ENCODE measurements at places on chromosomes 6 and 20.

DNA sequence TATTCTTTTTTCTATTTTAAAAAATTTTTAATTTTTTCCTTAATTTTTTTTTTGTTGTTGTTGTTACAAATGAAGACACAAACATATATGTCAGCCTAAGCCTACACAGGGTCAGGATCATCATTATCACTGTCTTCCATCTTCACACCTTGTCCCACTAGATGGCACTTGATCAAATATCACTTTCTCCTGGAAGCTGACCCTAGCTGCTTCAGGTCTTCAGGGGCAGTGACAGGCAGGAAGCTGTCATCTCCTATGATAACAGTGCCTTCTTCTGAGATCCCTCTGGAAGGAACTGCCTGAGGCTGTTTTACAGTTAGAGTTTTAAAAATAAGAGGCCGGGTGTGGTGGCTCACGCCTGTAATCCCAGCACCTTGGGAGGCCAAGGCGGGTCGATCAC, 70.2 kb upstream of the EEF1E1 start:
- no peak for DNase-seq

- DNase-seq, result no peak
Measured at GRCh38 chr6:109739686-109740085, 48.6 kb downstream of the FIG4 start.

DNA sequence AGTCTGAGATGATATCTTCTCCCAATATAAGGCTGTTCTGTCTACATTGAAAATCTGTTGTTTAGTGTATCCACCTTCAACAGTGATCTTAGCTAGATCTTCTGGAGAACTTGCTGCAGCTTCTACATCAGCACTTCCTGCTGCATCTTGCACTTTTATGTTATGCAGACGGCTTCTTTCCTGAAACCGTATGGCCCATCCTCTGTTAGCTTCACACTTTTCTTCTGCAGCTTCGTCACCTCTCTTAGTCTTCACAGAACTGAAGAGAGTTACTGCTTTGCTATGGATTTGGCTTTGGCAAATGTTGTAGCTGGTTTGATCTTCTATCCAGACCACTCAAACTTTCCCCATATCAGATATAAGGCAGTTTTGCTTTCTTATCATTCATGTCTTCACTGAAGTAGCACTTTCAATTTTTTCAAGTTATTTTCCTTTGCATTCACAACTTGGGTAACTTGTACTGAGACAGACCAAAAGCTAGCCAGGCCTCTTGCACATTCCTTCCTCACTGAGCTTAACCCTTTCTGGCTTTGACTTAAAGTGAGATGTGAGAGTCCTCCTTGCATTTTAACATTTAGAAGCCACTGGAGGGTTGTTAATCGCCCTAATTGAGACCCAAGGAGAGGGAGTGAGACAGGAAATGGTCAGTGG, 110.1 kb downstream of the PREP start:
- DNase-seq, result no peak

GRCh38 chr20:57025666-57026224, 240.7 kb downstream of the BMP7 start:
- no peak for DNase-seq

DNA sequence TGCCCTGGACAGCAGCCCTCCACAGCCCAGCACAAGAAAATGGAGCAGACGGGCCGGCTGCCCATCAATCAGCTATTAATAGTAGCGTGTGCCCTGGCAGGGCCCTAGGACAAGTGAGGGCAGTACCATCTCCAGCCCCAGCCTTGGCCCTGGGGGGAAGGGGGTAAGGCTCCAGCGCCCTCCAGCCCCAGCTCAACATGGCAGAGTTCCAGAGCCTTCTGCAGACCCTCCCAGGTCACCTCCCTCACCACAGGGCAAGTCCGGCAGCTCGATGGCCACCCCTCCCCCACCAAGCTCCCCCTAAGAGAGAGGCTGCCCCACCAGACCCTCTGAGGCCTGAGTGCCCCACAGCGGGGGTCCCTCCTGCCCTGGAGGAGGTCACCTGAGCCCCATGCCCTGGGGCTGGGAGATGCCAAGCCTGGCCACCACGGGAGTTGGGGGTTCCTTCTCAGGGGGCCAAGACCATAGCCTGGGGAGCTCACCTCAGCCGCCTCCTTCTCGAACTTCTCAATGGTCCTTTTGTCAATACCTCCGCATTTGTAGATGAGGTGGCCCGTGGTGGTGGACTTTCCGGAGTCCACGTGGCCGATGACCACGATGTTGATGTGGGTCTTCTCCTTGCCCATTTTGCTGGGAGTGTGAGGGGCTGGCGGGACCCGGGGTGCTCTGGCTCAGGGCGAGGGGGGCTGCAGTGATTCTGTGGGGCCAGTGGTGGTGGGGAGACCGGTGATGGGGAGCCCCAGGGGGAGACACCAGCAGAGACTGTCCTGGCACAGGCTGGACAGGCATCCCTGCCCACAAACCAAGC, 1.5 kb downstream of the EEF1A2 start:
- DNase-seq, result no peak
